Caudate nucleus (tissue), 63 donors: ENCODE measurements at places on chromosomes 7 and 10.

DNA sequence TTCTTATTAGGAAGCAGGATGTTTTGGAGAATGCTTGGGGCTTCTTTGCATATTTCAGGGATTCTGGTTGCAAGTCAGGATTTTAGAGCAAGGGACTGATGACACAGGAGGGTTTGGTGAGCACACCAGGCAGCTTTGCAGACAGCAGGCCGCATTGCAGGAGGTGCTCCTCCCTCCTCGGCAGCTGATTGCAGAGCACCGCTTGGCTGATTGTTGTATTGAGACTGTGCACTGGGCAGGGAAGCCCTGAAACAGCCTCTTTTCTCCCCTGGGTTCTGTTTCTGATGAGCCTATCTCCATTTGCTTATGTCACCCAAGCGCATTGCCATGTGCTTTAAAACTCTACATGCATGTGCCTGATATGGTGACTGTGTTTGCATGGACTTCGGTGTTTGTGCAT lies 769.6 kb downstream of the GRID1 start:
- DNase-seq, result no peak

DNA sequence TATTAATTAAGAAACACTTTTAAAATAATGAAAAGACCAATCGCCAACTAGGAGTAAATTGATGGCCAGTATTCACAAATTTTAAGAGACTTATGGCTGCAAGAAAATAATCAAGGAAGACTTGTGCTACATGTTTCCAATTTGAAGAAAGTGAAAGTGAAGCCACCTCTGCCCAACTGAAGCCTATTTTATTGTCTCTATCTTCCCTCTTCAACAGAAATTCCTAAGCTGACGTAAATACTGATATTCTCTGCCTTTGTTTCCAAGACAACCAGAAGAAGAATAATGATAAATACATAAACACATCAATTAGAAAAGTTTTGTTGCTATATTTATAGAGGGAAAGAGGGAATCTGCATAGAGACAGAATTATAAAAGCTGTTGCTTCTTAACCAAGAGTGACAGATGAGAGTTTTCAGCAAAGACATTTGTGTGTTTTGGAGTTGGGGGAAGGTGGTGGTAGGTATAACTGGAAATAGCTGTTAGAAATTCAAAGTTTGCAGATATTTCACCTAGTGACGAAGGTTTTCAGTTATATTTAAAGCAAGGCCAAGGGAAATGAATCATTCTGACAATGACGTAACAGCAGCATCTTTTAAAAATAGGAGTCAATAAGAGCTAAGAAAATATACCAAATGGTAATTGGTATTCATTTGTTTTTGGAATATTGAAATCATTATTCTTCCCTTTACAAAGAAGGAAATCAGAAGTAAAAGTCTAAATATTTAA lies 576.6 kb upstream of the SORCS1 start:
- no peak for DNase-seq

DNA sequence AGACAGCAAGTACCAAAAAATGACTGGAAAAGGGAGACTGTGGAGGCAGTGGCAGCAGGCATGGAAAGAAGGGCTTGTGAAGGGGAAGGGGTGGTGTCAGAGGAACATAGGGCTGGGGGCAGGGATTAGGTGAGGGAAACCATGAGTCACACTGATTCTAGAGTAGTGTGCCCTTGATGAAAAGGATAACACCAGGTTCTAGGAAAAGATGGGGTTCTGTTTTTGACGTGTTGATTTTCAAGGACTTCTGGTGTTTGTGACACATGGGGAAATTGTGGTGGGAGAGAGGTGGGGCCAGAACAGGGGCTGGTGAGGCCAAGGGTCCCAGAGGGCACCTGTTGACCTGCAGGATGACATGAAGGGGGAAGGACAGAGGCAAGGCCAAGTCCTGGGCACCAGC lies 57.1 kb downstream of the FIGNL1 start:
- DNase-seq, result no peak

DNA sequence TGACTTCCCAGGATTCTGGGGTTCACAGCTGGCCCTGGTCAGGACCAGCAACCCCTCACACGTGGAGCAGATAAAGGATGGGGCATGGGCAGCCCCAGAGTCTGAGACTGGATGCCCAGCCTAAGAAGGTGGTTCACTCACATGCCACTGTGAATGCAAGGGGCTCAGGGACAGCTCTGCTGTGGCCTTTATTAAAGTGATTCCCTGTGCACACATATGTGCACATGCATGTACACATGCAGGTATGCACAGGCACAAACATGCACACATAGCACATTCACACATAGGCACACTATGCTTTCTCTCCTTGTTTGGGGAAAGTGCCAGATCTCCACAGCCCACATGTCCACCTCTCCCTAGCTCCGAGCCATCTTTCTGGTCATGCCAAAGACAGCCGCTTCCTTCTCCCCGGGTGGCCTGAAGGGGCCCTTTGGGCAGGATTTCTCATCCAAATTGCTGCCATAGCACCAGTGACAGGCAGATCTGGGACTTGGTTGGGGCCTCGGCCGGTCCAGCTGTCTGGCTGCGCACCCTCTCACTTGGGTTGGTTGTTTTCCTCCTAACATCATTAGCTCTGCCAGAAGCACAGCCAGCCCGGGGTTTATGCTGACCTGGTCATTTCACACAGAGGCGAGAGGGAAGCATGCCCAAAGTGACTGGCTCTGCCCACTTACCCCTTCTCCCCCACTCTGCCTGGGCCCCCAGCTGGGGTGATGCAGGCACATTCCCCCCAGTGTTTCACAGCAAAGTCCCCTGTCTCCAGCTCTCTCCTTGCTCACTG lies 1.4 kb downstream of the GCK start:
- DNase-seq, result peak; percentile 14

GRCh38 chr10:44906486-44906885 lies 4.7 kb upstream of the TMEM72 start:
- DNase-seq, result no peak

GRCh38 chr10:15715619-15716227 lies 4.0 kb downstream of the ITGA8 start:
- no peak for DNase-seq

DNA sequence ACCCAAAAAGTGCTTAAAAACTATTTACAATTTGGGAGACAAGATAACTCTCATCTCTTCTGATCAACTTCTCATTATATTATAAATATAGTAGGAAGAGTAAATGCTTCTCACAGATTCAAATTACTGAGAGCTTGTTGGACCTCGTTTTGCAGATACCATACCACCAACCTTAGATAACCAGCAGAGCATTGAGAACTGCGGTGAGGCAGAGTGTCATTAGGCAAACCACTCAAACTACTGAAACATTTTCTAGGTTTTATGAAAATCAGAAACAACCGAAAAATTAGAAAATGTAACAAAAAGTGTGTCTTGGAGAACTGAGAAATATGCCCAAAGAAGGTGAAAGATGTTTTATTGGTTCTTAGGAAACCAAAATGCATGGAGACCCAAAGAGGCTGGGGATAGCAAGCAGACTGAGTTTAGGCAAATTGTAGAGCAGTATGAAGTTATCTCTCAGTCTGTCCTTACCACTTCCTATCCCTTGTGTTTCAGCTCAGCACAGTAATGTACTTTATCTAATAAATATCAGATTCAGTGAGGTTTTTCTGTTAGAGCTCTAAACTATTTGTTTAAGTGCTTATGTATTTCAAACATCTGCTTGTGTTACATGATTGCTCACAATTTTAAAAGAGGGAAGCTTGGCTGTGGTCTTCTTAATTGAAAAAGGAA lies 77.9 kb downstream of the HECTD2 start:
- DNase-seq, result no peak

- DNase-seq, result no peak
These were observed 31.0 kb upstream of the GPR26 start for GRCh38 chr10:123635131-123635530.

DNA sequence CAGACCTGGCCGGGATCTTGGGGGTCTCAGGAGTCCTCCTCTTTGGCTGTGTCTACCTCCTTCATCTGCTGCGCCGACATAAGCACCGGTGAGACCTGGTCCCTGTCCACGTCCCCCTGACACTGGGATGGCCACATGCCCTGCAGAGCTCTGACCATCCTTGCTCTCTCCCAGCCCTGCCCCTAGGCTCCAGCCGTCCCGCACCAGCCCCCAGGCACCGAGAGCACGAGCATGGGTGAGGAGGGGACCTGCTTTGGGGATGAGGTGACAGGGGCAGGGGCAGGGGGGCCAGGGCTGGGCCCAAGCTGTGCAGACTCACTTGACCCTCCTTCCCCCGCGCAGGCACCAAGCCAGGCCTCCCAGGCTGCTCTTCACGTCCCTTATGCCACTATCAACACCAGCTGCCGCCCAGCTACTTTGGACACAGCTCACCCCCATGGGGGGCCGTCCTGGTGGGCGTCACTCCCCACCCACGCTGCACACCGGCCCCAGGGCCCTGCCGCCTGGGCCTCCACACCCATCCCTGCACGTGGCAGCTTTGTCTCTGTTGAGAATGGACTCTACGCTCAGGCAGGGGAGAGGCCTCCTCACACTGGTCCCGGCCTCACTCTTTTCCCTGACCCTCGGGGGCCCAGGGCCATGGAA lies 959 bp downstream of the PVRIG start:
- DNase-seq, result no peak

DNA sequence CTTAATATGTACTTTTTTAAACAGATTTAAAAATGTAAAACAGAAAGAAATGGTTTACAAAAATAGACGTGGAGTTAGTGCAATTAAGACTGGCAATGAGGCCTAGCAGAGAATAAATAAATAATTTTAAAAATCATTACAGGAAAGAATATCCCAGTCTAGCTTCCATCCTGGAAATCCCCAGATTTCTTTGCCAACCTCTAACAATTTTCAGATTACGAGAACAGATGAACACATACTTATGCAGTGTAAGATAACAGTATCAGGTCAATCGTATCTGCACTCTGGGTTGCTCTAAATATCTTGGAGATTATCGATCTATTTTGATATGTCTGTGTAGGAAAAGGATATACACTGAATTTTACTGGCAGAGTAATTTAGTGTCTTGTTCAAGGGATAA lies 210.5 kb downstream of the SEMA3A start:
- DNase-seq, result no peak

DNA sequence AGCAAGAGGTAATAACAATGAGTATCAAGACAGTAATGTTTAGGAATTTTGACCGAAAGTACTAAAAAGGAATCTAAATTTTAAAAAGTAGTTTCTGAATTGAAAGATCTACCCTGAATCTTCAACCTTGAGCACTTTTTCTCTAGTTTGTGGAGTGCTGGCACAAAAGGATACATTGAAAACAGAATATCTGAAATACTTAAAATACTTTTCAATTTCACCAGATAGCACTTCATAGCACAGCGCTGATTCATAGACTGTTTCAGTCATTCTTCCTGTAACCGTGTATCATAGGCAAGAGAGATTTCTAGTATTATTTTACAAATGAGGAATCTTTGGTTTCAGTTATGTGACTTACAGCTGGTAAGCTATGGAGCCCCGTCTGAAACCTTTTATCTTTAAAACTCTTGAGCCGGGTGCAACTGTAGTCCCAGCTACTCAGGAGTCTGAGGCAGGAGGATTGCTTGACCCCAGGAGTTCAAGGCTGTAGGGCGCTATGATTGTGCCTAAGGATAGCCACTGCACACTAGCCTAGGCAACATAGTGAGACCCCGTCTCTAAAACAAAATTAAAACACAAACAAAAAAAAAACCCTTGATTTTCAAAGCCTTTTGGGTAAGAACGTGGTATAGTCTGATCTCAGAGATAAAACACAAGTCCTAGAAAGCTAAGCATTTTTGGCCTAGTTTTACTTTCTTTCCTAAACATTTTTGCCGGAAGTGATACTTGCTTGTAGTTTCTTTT lies 35.1 kb downstream of the FHIP2A start:
- DNase-seq, result no peak

DNA sequence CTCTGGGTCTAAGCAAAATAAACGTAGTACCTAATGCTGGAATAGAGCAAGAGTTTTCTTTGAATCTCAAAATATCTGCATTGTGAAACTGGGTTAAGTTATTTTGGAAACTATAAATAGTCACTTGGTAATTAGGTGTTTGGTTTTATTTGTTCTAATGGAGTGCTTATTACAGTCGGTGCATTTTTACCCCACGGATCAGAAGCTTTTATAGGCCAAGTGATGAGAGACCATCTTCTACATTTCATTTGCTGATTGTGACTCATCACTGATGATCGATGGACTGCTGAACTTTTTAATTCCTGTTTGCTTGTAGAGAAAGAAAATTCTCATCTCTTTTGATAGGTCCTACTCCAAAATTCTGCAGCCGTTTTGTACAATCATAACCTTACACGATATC lies 28.2 kb downstream of the MGMT start:
- DNase-seq, result no peak

- no peak for DNase-seq
These were observed 16.5 kb downstream of the DIP2C start for GRCh38 chr10:672992-673391.

GRCh38 chr7:19322002-19322401 lies 176.8 kb upstream of the FERD3L start:
- no peak for DNase-seq

DNA sequence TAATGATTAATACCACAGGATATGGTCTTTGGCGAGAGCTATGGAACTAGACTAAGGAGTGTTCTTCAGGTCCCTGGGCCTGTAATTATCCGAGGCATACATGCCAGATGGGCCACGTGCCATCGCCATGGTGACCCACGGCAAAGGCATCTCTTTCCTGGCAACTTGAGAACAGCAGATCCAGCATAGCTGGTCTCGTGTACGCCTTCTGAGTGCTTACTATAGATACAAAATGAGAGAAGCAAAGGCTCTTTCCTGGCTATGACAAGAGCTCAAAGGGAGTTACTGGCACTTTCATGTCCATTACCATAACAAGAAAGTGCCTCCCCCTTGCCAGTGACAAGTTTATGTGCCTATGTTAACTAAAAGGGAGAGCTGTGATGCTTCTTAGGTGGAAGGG lies 26.0 kb upstream of the GLI3 start:
- DNase-seq, result no peak

GRCh38 chr10:63437116-63437949 lies 28.4 kb downstream of the JMJD1C start:
- no peak for DNase-seq

DNA sequence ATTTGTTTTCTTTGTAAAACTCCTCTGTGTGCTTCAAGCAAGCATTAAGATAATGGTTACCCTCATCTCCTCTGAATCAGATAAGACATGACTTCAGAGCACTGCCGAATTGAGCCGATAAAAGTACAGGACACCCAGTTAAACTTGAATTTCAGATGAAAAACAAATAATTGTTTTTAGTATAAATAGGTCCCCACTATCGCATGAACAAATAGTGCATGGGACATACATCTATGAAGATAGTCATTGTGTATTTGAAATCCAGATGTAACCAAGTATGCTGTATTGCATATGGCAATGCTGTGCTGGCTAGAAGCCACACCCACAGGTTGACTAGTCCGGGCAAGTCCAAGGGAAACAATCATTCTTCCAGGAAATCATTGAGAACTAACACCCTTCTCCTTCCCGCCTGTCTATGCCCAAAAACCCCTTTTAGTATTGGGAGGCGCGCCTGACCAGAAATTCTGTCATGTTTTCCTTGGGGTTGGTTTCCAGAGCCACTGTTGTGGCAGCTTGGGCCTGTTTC lies 12.6 kb upstream of the FGFR2 start:
- no peak for DNase-seq

- DNase-seq, result no peak
These were observed 374.6 kb downstream of the DNAJB6 start for GRCh38 chr7:157711353-157711888.

GRCh38 chr7:142873281-142873784 lies 12.2 kb downstream of the TRPV6 start:
- DNase-seq, result no peak
